ENCODE measurements at places on chromosomes 13 and 19. TPM values are rescaled to one million over a fixed set of nuclear protein-coding genes. Genes with fewer than 3 reads are reported as not detected.

GRCh38 chr13:35858665-35859064 is 272.5 kb downstream of the DCLK1 start:
- DNase-seq, result no peak

DNA sequence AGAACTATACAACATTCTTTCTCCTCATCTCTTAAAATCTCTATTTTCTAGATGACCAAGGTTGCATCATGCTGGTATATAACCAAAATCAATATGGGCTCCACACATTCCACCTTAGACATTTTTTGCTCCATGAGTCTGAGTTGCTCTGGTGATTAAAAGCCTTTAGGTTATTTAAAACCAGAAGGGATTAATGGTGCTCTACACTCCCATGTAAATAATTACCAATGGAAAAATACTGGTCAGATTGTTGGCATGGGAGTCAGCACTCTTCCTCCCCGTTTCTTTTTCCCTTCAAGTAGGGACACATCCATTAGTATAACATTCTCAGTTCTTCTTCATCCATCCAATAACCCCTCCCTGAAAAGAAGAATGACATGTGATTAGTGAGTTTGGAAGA is 747.7 kb downstream of the PCDH17 start:
- DNase-seq, result no peak

GRCh38 chr13:45333251-45333976 is 7.6 kb downstream of the TPT1 start:
- DNase-seq, result no peak

- DNase-seq, result no peak
Measured at GRCh38 chr13:41384749-41385503, 72.4 kb upstream of the RGCC start.

DNA sequence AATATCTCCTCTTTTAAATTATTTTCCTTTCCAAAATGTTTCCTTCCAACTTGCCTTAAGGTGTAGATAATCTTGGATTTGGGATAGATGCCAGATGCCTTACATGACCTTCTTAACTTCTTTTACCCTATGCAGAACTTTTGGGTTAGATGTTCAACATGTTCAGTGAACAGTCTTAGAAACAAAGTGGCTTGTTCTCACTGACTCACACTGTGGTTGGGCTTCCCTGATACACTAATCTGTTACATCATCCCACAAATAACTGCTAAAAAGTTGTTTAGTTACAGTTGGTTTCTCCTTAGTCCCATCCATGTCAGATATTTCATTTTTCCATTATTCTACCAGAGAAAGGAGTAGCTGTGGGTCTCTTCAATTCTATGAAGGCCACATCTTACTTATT is 2638.2 kb downstream of the PCDH9 start:
- DNase-seq, result no peak

DNA sequence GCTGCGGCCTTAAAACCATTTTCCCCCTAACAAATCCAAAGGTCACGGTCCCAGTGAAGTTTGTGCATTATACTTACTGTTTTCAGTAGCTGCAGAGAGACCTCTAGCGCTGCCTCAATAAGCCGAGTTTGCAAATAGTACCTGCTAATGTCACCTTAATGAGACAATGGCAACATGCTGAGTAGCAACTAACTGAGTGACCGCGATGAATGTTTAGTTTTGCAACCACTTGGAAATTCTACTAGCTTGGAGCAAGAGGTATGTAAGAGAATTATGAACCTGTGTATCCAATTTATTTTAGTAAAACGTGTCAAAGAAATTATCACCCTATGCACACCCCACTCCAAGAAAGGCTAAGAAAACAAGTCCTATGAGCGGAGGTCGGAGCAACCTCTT is 1.2 kb downstream of the KPNA3 start:
- DNase-seq, result no peak

GRCh38 chr19:10115392-10116084 is 4.0 kb downstream of the P2RY11 start:
- no peak for DNase-seq

DNA sequence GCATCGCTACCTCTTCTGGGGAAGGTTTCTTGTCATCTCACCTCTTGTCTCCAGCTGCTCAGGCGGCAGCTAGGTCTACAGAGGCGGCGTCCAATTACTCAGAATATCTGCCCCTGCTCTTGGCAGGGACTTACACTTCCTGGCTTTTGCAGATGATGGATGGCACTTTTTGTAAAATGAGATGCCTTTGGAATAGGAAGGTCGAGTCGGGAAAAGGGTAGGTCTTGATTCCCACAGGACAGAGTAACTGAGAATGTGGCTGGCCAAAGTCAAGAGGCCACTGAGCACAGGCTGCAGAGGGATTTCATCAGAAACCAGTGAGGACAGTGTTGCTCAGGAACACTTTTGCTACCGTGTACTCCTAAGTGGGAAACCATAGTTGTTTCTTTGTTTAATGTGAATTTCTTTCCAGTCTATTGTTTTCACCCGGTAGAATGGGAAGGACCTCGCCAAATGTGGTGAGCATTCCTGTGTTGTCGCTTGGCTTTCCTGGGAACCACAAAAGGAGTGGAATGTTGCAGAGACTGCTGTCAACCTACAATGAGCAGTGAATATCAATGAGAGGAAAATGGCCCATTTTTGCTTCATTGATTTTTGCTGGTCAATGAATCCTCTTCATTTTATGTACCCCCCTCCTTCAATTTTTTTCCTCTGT is 383.7 kb downstream of the HS6ST3 start:
- no peak for DNase-seq

DNA sequence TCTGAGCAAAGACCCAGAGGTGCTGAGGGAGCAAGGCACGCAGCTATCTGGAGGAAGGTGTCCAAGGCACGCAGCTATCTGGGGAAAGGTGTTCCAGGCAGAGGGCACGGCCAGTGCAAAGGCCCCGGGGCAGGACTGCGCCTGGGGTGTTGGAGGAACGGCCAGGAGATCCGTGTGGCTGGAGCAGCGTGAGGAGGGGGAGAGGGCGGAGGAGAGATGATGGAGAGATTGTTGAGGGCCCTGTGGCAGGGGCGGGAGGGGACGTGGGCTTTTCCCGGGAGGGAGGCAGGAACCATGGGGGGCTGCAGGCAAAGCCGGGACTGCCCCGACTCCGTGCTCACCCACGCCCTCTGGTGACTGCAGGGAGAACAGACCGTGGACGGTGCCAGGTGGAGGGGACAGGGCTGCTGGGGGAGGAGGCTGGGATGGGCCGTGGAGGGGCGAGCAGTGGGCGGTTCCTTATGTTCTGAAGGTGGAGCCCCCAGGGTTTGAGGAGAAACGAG is 13.3 kb upstream of the MISP start:
- no peak for DNase-seq

DNA sequence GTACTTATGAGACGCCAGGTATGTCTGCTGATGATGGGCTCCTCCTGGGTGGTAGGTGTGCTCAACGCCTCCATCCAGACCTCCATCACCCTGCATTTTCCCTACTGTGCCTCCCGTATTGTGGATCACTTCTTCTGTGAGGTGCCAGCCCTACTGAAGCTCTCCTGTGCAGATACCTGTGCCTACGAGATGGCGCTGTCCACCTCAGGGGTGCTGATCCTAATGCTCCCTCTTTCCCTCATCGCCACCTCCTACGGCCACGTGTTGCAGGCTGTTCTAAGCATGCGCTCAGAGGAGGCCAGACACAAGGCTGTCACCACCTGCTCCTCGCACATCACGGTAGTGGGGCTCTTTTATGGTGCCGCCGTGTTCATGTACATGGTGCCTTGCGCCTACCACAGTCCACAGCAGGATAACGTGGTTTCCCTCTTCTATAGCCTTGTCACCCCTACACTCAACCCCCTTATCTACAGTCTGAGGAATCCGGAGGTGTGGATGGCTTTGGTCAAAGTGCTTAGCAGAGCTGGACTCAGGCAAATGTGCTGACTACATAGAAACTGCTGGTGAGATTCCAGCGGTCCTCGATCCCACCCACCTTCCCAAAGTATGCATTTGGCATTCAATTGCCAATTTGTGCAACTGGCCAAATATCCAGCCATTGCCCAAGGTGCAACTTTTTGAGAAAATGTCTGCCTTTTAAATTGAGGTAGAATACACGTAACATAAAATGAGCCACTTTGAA is 10.2 kb downstream of the OR2Z1 start:
- no peak for DNase-seq

GAMT gene
- total RNA-seq, result 8.4 TPM

- DNase-seq, result no peak
Measured at GRCh38 chr19:40688309-40688708, 2.1 kb downstream of the NUMBL start.

RAB3D gene
- total RNA-seq, result 21.7 TPM

ATXN8OS gene
- total RNA-seq, result not detected

- no peak for DNase-seq
Measured at GRCh38 chr13:30354493-30355383, 47.4 kb upstream of the KATNAL1 start.

- no peak for DNase-seq
Measured at GRCh38 chr19:29881386-29881785, 60.7 kb upstream of the URI1 start.

GRCh38 chr13:76245211-76245610 is 609.1 kb downstream of the LMO7 start:
- DNase-seq, result no peak

GRCh38 chr19:35090506-35091214 is 25.0 kb upstream of the FXYD3 start:
- no peak for DNase-seq

CYP2F1 gene
- not detected for total RNA-seq

CLDND2 gene
- total RNA-seq, result 4.4 TPM

DNA sequence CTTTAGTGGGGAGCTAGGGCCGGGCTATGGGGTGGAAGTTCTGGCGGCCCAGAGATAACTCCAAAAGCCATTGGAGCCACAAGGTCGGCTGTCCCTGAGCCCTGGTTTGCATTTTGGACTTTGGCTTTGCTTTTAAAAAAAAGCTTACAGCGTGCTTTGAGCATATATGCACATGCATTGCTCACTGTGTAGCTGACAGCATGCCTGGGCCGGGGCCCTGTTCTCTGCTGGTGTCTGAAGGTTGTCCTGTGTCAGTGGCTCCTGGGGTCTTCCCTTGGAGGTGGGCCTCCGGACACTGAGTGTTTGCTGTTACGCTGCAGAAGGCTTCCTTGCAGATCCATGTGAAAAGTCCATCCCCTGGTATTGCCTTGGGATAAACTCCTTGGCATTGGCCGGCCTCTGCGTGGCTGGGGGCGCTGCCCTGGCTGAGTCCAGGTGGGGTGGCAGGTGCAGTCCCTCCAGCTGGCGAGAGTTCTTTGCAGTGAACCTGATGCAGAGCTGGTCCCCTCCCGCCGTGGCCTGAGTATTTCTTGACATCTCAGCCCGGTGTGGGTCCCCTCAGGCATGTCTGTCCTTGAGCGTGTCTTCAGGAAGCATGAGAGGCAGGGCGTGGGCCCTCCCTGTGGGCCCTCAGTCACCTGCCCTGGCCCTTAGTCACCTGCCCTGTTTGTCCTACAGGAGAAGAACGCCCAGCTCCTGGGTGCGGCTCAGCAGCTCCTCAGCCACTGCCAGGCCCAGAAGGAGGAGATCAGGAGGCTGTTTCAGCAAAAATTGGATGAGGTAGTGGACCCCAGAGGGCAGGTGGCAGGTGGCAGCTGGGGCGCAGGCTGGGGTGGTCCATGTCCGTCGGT is 23.0 kb downstream of the PLEKHJ1 start:
- no peak for DNase-seq

RXFP2 gene
- total RNA-seq, result not detected

LNX2 gene
- total RNA-seq, result 4.0 TPM

GRCh38 chr19:5179256-5179655 is 161.4 kb downstream of the PTPRS start:
- DNase-seq, result no peak

DNA sequence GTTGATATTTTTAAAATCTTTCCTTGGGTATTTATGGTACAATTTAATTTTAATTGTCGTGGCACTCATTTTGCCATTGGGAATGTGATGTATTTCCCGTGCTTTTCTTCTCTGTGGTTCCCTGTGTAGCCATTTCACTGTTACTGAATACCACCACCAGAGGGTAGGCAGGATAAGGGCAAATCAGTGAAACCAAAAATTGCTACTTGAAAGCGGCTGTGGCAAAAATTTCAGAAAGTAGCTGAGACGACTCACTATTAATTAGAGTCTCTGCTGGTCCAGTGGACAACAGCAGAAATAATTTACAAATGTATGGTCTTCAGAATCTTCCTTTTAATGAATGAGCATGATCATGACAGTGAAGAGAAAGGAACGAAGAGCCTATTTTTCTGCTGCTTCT is 34.4 kb upstream of the MIR17HG start:
- no peak for DNase-seq

- DNase-seq, result no peak
Measured at GRCh38 chr13:74576420-74576819, 442.2 kb upstream of the KLF12 start.

DNA sequence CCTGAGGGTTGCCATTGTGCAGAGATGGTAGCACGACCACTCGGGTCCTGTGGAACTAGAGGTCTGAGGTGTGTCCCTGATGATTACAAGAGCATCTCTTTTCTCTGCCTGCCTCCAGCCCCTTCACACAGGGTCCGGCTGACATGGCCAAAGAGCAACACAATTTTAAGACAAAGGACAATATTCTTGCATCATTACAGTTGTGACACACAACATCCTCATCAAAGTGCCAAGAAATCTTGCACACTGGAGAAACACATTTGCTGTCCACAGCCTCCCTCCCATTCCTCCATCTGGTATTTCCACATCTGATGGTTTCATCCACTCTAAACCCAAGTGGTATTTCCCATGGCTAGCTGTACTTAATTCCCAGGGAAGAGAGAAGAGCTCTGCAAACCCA is 12.8 kb downstream of the COL4A1 start:
- DNase-seq, result no peak

DNA sequence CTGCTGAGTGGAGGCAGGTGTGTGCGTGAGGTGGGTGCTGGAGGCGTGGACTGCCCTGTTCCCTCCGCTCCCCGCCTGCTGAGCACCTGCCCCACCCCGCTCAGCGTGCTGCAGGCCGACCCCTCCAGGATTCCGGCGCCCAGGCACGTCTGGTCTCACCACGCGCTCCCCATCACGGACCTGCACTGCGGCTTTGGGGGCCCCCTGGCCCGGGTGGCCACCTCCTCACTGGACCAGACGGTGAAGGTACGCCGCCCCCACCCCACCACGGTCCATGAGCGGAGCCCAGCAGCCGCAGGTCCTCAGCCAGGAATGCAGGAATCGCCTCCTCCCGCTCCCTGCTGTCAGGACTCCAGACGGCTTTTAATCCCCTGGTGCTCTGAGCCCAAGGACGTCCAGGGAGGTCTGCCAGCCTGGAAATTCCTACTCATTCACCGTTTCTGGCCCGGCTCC is 6.0 kb downstream of the WDR18 start:
- no peak for DNase-seq

DNA sequence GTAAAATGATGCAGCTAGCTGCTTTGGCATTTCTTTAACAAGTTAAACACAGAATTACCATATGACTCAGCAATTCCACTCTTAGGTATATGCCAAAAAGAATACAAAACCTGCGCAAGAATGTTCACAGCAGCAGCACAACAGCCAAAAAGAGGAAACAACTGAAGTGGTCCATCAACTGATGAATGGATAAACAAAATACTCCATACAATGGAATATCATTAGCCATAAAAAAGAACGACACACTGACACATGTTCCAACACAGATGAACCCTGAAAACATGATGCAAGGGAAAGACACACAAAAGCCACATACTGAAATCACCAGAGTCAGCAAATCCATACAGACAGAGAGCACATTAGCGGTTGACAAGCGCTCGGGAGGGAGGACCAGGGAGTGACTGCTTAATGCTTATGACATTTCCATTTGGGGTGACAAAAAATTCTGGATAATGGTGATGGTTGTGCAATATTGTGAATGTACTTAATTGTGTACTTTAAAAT is 3.0 kb downstream of the PCID2 start:
- DNase-seq, result no peak

IRGC gene
- total RNA-seq, result not detected

GRCh38 chr19:19562665-19563347 is 24.7 kb downstream of the CILP2 start:
- DNase-seq, result no peak

UBE2L5 gene
- total RNA-seq, result 0.26 TPM

All from mesenteric fat pad (tissue), 1 donor.